ENCODE measurements at places on chromosomes 3 and 15. TPM values are rescaled to one million over a fixed set of nuclear protein-coding genes. Genes with fewer than 3 reads are reported as not detected.

IGDCC3 gene
- not detected for total RNA-seq

RNU5B-1 gene
- total RNA-seq = not detected

VILL gene
- total RNA-seq = 275 TPM

GRCh38 chr15:78950343-78950742 is 5.5 kb upstream of the CTSH start:
- H3K27ac ChIP-seq = no peak overlapping the region
- H3K27me3 ChIP-seq = no peaks in the 10 kb centered on the region
- H3K4me1 ChIP-seq = peaks cover 8% of the 10 kb centered on the region
- no peak overlapping the region for H3K4me3 ChIP-seq
- DNase-seq = no peak

XXYLT1 gene
- total RNA-seq = 6.5 TPM

All from Peyer's patch (tissue), 4 donors.